ENCODE measurements at places on chromosomes 1 and 21.

DNA sequence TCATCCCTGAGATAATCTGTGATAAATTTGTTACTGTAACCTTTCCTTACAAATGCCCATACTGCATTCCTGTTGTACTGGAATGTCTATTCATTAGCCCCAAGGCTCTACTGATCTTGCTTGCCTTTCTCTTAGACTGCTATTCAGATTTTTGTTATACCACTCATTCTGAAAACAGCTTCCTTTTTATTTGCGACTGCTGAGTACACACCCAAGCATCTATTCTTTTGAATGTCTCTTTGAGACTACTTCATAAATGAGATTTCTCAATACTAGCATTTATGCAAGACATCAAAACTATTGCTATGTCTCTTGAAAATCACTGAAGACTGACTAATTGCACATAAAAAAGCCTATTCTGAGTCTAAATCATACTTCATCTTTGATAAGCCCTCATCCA is 38.6 kb downstream of the DENND1B start:
- no peak for DNase-seq

DNA sequence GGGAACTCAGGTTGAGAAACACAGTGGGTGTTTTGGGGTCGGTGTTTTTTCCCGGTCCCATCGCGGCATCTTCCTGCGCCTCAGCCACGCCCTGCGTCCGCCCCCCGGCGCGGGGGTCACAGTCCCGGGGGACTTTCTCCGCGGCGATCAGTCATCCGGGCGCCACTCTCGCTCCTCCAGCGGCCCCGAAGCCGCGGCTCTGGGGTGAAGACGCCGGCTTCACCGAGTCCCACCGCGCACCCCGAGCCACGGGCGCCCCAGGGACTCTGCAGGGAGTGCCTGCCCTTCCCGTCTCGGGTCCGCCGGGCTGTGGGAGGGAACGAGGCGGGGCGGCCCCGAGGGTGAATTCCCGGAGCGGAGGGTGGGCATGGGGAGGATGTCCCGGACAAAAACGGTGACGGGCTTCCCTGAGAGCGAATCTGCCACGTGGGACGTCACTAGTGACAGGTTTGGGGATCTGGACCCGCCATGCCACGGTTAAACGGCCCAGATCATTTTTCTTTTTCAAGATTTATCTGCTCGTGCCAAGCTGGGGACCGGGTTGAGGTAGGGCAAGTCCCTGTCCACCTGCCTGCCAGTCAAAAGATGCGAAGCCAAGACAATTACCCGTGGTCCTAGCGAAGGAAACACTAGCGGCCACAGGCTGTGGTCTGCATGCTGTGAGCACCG is 717 bp upstream of the BATF3 start:
- no peak for DNase-seq

DNA sequence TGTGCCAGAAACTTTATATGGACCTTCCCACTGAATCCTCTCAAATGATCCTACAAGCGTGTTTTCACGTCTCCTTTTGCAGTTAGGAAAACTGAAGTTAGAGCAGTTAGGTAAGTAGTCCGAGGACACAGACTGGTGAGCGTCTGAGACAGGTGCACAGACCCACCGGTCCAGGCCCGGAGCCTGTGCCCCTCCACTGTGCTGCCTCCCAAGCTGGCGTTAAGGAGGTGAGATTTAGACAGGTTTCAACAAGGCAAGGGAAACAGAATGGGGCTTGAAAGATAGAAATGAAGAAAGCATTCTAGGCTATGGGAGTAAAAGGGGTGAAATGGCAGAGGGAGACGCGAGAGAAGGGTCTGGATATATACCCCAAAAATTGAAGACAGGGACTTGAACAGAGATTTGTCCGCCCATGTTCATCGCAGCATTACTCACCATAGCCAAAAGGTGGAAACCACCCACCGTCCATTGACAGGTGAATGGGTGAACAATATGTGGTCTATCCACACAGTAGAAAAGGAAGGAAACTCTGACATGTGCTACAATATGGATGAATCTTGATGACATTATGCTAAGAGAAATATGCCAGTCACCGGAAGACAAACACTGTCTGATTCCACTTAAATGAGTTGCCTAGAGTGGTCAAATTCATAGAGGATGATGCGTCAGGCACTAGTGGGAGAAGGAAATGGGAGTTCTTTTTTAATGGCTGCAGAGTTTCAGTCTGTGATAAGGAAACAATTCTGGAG is 15.7 kb upstream of the PKP1 start:
- no peak for DNase-seq

- no peak for DNase-seq
Measured at GRCh38 chr1:30134466-30135217, 588.7 kb downstream of the MATN1 start.

Measured in stimulated activated CD4-positive, alpha-beta T cell treated with anti-CD3 and anti-CD28 coated beads, TNF-alpha, amount 100 ng/mL, for 1 hour (primary cell).